Fibroblast of skin of left biceps (primary cell): ENCODE measurements at places on chromosomes 3 and 15.
A peak's percentile ranks its signal among the peaks of the same experiment; 100 is the strongest.

DNA sequence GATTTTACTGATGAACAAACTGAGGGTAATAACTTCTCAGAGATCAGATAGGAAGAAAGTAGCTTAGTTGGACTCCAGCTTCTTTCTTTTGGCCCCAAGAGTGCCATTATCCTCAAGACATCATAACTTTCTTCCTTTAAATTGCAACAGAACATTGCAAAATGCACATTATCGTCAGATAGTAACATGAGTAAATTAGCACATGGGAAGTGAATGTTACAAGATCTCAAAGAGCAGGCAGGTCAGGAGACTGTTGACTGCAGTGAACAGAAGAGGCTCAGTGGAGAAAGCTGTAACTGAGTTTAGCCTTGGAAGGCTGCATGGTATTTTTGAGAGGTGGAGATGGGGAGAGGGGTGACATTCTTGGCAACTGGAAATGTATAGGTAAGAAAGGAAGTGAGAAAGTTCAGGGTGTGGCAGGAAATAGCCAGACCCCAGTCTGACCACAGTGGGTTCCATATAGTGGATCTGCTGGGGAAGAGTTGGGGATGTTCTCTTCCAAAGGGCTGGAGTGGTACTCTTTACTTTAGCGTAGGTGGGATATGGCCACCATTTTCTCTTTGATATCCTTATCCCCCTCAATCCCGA, 307.7 kb downstream of the RPLP1 start:
- DNase-seq, result no peak

DNA sequence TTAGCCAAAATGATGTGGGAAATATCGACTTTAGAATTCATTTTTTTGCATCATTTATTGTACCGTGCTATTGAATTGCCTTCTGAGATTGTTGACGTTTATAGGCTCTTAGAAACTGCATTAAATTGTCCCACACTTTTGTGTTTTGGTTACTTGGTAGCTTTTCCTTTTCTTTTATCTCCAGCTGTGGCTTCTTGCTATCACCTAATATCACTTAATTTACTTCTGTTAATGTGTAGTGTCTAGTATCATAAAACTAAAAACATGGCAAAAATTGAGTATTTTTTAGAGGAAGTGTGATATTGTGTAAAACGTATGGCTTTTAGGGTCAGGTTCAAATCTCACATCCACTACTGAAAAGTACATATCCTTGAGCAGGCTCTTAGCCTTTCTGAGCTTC, 11.2 kb downstream of the TMOD3 start:
- no peak for DNase-seq

DNA sequence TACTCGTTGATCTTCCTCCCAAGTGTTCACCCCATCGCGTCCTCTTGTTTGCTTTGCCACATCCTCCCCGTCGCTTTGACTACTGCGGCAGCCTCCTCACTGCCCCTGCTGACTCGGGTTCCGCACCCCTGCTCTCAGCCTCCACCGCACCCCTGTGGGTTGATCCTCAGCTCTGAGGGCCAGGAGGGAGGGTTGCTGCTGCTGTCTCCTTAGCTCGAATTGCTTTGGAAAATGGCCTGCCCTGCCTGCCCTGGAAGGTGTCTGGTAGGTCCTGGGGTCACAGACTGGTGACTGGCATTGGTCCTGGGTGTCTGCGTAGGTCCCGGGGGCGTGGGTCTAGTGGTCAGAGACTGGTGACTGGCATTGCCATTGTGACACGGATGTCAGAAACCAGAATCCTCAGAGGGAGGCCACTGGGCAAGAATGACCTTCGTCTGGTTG, 9.4 kb downstream of the MUC4 start:
- DNase-seq, result no peak

GRCh38 chr3:42752441-42752840, 20.6 kb downstream of the CCDC13 start:
- no peak for DNase-seq

DNA sequence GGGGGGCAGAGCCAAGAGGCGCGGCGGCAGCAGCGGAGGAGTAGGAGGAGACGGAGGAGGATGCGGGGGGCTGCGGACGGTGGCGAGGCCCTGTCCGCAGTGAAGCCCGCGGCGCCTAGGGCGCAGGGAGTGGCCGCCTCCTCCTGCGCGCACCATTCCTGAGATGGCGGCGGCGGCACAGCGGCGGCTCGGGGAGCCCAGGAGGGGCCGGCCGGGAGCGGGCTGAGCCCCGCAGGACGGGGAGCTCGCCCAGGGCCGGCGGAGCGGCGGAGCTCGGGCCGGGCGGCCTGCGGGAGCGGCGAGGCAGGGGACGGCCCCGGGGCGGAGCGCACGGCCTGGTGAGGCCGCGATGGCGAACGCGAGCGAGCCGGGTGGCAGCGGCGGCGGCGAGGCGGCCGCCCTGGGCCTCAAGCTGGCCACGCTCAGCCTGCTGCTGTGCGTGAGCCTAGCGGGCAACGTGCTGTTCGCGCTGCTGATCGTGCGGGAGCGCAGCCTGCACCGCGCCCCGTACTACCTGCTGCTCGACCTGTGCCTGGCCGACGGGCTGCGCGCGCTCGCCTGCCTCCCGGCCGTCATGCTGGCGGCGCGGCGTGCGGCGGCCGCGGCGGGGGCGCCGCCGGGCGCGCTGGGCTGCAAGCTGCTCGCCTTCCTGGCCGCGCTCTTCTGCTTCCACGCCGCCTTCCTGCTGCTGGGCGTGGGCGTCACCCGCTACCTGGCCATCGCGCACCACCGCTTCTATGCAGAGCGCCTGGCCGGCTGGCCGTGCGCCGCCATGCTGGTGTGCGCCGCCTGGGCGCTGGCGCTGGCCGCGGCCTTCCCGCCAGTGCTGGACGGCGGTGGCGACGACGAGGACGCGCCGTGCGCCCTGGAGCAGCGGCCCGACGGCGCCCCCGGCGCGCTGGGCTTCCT, at the start of gene GPR27:
Gene GPR27, plus strand, starts transcription at position 155 of the 909 bp plus-strand sequence. Its CDS starts 195 bp downstream, at position 350.
- peak; percentile 3 for DNase-seq

GRCh38 chr15:89436560-89437311, 59.6 kb downstream of the RHCG start:
- no peak for DNase-seq

DNA sequence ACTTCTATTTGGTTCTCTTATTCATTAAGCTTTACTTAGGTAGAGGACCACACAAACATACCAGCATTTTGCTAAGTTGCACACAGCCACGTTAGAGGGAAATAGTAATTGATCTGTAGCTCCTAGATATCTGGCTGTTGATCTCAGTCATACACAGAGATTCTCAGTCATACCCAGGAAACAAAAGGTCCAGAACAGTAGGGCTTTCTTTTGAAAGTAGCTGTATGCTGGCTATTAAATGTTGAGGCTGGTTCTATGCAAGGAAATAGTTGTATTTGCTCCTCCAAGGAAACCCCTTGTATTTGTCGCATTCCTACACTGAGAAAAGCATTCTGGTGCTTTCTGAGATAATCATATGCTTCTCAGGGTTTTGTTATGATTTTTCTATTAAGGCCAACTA, 523.8 kb downstream of the SOX2 start:
- no peak for DNase-seq
